ENCODE measurements at places on chromosomes 3 and 15.

- DNase-seq = no peak
These were observed 205.8 kb upstream of the EOMES start for GRCh38 chr3:27927882-27928281.

DNA sequence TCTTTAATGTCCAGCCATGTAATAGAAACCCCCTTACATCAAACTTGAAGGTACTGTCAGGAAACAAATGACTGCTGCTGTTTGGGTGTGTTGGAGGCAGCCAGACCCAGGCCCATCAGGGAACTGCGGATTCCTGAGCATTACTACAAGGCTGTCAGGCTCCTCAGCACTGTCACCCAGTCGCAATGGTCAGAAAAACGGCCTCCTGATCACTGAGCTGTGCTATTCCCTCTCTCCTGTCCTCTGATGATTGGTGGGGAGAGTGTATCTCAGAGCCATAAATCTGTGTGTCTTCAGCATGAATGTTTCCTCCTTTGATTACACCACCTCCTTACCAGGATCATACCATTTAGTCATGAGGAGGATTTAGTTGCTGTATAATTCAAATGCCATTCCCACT lies 135.2 kb upstream of the GADL1 start:
- DNase-seq = no peak

DNA sequence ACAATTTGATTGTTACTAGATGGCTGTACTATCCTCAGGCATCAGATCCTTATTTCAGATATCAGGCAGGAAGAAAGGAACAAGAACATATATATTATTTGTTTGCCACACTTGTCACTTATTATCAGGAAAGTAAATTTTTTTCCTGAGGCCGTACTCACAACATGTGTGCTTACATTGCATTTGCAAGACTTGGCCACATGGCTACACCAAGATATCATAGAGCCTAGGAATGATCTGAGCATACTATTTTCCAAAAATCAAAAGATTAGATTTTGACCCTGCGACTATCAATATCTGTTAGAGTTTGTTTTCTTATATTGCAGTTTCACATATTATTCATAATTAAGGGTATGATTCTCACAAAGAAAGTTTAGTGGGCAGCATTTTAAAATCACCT lies 426.2 kb upstream of the BCHE start:
- DNase-seq = no peak

DNA sequence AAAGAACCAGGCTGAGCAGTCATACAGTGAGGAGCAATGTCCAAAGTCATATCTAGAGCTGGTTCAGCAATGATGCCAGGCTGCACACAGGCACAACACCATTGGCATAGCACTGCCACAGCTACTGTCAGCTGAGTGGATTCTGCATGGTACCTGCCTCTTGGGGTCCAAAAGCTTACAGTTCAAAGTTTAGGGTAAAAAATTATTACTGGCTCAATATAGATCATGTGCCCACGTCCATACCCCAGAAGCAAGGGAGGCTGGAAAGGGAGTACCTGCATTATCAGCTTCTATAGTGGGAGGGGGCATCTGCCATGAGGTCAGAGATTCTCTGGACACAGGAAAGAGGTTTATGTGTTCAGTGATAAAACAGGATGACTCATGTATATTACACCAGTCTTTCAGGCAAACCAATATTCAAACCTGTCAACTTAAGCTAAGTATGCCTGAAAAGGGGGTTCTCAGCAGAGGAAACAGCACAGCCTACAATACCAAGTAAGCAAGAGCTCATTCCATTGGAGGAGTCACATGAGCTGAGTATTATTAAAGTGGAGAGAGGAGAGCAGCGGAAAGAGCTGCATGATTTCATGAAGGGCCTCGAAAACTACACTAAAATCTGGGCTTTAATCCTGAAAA lies 99.0 kb downstream of the ANO10 start:
- DNase-seq = no peak

- DNase-seq = no peak
These were observed 165.0 kb downstream of the PDZRN3 start for GRCh38 chr3:73459711-73460110.

DNA sequence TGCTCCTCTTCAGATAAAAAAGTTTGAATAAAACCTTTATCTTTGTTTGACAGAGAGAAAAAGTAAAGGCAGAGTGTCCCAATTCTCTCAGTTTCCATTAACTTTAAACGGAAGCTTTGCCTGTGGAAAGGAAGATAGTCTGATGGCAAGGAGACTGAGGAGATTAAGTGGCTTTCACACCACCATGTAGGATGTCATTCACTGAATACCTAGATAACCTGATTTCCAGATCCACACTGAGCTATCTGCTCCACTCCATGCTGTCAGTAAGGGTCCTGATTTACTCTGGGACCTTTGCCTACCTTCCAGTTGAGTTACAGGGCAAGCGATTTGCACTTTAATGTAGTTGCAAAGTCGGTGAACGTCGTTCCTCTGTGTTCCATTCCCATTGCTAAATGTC lies 233.4 kb upstream of the TBL1XR1 start:
- no peak for DNase-seq

- DNase-seq = no peak
These were observed 323.0 kb upstream of the UMPS start for GRCh38 chr3:124407260-124407659.

GRCh38 chr3:137360531-137361201 lies 402.9 kb downstream of the IL20RB start:
- no peak for DNase-seq

DNA sequence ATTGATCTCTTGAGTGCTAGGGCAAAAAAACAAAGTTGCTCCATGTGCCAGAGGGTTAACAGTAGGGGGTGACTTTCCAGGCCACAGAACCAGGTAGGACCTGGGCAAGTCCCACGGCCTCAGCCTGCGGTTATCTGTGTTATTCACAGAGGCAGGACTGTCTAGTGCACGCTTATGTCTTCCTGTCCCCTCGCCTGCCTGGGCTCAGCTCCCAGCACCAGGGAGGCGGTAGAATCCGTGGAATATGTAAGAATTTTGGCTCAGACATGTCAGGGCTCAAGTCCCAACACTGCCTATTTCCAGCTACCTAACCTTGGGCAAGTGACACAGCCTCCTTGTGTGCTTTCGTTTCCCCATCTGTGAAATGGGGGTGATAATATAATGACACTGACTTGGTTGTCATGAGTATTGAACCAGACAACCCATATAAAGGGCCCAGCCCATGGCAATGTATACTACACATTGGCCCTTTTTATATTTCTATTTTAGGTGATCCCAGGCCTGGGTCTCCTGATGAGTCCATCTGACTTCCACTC lies 44.3 kb upstream of the FLNB start:
- DNase-seq = no peak

DNA sequence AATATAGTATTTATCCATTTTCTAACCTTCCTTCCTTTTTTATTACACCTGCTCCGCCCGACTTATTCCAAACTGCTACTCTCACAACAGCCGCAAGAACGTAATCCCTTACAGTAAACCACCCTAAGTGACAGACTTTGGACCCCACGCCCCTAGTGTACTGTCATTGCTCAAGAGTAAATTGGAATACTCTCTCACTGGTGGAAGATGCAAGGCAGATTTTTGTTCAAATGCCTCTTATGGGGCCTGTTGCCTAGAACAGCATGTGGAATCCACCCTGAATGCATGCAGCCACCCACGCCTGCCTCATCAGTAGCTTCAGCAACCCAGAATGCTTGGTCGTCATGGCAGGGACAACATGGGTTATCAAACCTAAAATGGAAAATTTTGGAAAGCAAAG lies 226.2 kb upstream of the ST8SIA2 start:
- DNase-seq = no peak

DNA sequence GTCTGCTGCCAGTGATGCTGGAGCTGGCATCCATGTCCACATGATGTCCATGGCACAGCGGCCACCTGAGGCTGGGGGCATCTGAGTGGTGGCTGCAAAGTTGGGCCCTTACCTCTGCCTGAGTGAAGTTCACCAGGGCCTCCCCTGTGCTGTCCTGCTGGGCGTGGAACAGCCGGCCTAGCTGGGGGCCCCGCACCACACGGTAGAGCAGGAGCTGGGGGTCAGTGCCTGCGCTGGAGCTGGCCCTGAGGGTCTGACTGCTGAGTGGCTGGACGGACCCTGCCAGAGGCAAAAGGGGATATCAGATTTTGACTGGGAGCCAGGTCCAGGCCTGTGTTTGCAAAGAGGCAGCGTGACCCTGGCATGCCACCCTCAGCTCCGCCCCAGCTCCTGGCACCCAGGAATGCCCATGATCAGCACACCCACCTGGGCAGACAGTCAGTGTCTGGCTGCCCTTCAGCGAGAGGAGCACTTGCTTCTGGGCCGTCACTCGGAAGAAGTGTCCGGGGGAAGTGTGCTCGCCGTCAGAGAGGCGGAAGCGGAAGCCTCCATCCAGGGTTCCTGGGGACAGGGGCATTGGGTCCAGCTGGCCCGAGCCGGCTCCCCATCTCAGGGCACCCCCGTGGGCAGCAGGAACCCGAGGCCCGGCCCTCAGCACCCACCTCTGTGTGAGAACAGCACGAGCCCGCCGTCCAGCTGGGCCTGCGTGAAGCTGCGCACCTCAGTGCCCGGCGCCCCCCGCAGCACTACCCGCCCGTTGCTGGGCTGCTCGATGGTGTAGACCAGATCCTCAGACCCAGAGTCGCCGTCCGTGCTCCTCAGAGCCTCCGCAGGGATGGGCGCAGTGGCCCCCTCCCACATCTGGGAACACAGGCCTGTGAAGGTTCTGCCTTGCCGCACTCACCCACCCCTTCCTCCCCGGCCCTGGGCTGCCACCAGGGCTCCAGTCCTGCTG lies 30.2 kb downstream of the CSPG4 start:
- no peak for DNase-seq

DNA sequence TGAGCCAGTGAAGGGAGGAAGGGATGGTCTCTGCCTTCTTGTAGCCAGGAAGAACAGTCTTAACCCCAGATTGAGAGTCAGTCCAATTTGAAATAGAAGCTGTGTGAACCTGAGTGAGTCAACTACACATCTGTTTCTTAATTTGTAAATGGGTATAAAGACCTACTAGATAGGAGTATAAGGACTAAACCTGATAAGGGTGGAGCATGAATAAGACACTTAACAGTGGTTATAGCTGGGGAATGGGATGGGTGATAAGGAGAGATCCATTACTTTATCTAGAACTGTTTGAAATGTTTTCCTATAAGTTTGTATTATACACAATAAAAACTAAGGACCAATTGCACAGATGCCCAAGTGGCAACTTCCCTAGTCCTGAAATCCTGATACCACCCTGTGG lies 1.4 kb downstream of the MAN2C1 start:
- no peak for DNase-seq

DNA sequence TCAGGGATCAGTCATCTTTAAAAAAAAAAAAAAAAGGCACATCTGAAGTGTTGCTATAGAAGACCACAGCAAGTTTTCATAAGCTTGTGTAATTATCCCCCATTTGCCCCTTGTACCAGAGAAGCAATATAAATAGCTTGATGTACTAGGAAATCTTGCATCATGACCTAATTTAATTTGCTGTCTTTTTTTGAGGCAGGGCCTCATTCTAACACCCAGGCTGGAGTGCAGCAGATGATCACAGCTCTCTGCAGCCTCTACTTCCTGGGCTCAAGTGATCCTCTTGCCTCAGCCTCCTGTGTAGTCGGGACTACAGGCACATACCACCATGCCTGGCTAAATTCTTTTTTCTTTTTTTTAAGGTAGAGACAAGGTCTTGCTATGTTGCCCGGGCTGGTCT lies 88.7 kb downstream of the ARIH1 start:
- DNase-seq = no peak

GRCh38 chr3:24270204-24270691 lies 224.4 kb downstream of the THRB start:
- no peak for DNase-seq

DNA sequence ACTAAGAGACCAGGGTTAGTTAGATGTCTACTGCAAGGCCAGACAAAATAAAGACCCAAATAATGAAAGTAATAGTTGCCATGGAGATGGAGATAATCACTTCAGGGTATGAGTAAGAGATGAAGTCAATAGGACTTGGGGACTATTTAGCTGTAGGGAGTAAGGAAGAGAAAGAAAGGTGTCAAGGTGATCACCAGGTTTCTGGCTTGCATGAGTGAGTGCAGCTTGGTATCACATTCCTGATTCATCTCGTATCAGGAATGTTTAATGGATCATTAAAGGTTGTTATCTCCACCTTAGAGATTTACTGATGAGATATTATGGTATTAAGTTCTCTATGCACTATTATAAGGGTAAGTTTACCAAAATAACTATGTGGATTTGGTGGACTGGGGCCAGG lies 357.4 kb upstream of the ATP11B start:
- DNase-seq = no peak

GRCh38 chr3:40961104-40961857 lies 238.0 kb upstream of the CTNNB1 start:
- DNase-seq = no peak

GRCh38 chr3:36210840-36211651 lies 169.3 kb upstream of the STAC start:
- DNase-seq = no peak

DNA sequence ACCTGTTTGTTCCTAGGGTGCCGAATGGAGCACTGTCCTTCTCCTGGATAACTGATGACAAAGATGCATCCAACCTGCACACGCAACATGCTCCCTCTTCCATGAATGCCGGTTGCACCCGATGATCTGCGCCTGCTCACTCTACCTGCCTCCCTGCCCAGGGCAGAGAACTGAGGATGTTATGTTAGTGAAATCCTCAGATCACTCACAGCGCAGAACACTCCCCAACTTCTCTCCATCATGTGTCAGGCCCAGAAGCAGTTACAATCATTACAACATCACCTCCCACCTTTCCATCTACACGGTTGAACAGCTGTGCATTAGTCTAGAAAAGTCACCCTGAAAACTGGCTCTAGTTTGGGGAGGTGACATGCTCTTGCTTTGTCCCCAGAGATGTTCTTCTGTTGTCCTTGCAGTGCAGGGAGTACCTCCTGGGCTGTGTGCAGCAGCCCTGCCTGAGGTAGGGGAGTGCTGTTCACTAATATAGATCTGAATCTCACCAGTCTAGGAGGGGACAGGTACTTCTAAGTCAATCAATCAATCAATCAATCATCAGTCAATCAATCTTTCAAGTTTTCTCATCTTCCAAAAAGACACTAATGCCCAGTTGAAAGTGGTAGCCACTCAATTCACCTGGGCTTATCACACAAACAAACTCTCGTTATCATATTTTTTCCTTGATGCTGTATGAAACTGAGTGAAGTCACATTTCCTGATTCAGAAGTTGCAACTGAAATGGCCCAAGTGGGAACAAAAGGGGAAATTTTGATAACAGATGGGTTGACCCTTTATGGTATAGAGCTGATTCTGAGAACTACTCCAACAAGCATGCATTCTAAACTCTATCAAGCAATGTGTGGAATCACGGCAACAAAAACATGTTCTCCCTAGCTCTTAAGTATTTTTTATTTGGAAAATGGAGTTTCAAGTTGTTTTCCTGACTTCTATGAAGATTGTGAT lies 15.4 kb upstream of the ISLR start:
- no peak for DNase-seq

GRCh38 chr15:93071469-93071936 lies 17.5 kb downstream of the RGMA start:
- DNase-seq = no peak

Measured in CD4-positive, alpha-beta T cell treated with Interleukin-6 at 100 ng/mL for 8 hours (primary cell).